ENCODE measurements at places on chromosomes 12 and 14.

GRCh38 chr12:89999699-90000505, 291.3 kb upstream of the ATP2B1 start:
- DNase-seq: no peak

DNA sequence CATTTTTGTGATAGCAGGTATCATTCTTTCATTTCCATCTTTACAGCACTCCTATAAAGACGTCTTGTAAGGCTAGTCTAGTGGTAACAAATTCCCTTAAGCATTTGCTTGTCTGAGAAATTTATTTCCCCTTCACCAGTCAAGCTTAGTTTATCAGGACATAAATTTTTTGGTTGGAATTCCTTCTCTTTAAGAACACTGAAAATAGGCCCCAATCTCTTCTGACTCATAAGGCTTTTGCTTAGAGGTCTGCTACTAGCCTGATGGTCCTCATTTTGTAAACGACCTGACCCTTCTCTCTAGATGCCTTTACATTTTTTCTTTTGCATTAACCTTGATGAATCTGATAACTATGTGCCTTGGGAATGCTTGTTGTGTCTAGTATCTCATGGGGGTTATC, 20.3 kb downstream of the OLR1 start:
- DNase-seq: no peak

DNA sequence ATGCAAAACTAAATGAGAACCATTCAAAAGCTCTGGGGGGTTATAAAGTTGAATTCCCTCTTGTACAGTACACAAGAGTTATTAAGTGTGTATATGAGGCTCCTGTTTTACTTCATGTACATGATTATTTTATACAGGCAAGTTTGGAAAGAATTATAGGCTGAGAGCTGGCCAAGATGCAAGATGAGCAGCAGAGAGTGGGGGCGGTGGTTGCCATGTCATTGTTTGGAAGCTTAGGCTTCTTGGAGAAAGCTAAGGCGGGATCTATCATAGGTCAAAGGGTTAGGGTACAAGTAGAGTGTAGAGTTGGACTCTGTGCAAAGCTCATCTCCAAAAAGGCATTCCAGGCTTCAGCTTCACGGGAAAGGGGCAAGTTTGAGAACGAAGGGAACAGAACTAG, 297.1 kb upstream of the TBX3 start:
- no peak for DNase-seq

DNA sequence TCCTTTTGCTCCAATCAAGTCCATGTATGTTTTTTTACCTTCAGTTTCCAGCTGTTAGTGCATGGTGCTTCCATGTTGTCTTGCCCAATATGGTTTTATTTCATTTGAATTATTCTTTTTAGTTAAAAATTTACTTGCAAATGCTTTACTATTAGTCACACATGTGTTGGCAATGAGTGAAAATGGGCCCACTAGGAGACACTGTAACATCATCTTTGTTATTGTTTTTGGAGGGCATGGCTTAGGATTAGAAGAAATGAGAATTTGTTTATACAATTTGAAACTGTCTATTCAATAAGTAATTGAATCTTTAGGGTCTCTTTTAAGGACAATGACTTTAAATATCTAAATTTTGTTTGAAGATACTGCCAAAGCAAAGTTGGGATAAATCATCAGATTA, 133.7 kb downstream of the BRMS1L start:
- DNase-seq: no peak

GRCh38 chr14:54837508-54838149, 65.0 kb downstream of the GCH1 start:
- DNase-seq: no peak

GRCh38 chr12:128806573-128806972, 17.2 kb downstream of the SLC15A4 start:
- no peak for DNase-seq

- no peak for DNase-seq
Observed at GRCh38 chr12:6326316-6327228, 15.3 kb downstream of the TNFRSF1A start.

DNA sequence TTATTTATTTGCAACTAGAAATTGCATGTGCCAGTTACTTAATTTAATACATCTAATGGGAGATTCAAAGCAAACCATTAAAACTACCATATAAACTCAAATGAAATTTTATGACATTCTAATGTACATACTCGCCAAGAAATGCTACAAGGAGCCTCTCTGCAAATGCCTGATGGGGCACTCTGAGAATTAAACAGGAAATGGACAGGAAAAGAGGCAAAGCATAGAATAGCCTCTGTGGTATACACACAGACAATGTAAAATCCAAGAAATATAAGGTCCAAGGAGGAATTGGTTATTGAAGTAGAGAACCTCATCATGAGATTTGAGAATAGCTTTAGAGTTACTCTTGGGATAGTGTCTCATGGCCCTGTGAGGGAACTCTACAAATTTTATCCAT, 41.2 kb downstream of the RAB21 start:
- DNase-seq: no peak

DNA sequence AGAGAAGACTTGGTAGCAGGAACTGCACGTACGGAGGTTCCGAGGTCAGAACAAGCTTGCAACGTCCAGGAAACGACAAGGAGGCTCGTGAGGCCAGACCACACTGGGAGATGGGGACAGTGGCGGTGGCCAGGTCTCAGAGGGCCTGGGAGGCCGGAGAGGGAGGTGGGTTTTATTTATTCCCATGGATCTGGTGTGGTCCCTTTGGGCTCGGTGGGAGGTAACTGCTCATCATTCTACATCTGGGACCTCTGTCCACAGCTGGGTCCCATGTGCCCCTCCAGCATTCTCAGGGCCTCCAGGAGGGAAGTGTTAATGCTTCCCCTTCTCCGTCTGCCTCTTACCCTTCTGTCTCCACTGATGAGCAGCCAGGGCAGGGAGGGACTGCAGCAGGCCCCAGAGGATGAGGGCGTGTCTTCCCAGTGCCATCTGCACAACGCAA, 35.7 kb upstream of the NCOR2 start:
- DNase-seq: no peak

DNA sequence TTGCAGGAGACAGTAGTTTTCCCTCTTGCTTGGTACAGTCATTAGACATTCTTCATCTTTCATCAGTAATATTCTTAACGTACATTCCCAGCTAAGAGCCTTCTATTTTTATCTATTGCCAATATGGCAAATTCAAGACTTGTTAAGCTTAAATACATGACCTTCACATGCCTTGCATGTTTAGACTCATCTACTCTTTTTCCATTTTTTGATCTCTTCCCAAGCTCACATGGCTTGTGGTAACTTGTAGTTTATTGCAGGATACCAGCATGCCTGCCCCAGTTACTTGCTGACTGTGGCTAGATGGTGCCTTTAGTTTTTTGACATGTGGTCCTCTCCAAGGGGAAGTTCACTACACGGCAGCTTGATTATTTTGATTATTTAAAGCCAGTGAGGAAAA, 729.0 kb downstream of the SLC6A15 start:
- no peak for DNase-seq

GRCh38 chr14:38848243-38848935, 254.6 kb downstream of the SEC23A start:
- no peak for DNase-seq

- DNase-seq: no peak
Observed at GRCh38 chr12:22641353-22642053, 16.5 kb downstream of the ETNK1 start.

- DNase-seq: no peak
Observed at GRCh38 chr12:16612647-16613046, 6.7 kb upstream of the LMO3 start.

DNA sequence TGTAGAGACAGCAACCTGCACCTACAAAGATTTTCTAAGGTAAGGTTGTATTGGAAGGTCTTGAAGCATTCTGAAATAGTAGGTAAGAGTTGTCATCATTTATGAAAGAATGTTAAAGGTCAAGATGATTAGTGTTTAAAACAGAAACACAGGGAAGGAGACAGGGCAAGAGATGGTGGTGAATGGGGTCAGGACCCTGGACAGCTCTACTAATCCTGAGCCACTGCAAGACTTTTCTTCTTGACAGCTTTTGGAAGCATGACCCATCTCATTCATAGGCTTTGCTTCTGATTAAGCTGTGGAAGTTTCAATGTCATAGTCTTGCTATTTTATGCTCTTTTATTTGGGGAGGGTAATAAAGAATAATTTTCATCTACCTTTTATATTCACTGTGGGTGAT, 75.5 kb upstream of the CAND1 start:
- DNase-seq: no peak

DNA sequence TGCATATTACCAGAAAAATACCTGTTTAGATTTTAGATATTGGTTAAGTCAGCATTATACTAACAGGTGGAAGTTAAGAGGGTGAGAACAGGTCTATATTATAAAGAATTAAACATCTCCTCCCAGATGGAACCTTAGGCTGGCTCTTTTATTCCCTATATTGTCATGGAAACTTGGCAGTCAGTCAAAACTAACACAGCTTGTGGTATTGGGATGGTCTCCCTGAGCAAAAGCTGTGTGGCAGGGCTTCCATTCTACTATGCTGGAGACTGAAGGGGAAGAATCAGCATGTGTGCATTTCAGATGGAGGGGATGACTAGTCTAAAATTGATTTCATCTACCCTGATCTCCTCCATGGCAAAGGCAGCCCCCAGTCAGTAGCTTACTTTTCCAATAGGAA, 66.7 kb downstream of the SMOC1 start:
- no peak for DNase-seq

DNA sequence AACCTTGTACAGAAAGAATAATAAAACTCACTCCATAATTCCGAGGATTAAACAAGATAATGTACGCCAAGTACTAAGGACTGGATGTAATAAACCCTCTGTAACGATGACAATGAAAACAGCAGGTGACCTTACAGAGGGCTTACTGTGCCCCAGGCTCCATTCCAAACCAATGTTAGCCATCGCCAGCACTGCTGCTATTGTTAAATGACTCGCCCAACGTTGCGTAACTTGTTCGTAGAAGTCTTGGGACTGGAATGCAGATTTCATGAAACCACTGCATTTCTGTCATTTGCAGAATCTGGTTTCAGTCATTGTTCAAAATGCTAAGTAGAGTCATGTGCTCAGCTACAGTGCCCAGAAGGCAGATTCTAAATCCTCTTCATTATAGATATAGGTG, 728 bp upstream of the STON2 start:
- no peak for DNase-seq

GRCh38 chr12:54266852-54267251, 13.1 kb downstream of the CBX5 start:
- no peak for DNase-seq

DNA sequence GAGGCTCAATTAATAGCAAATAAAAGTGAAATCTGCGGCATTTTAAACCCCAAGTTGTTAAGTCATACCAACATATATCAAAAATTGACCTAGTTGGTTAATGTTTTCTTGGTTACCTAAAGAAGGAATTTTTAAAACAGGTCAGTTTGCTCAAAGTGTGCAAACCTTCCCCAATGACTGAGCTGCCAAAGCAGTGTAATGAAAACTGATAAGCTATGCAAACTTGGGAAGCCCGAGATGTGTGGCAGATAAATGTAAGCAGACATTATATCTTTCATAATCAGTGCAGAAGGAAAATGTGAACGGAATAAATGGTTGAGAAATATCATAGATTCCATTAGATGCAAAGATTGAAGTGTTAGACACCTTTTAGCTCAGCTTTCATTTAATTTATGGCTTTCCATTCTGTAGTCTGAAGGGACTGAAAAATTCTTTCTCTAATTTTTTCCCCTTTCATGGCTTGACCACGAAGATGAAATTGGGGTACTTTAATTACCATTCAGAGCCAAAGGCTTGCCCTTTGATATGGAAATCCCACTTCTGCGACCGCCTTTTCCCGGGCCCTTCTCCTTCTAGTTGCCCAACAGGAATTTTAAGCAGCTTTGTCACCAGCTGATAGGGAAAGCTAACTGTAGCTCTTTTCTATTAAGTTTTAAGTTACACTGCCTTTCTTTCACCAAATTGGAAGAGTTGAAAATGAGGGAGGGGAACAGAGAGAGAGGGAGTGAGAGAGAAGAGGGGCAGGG, 306.6 kb upstream of the SOX5 start:
- DNase-seq: no peak

- DNase-seq: no peak
Observed at GRCh38 chr14:61973981-61974380, 211.8 kb downstream of the SNAPC1 start.

GRCh38 chr12:53004178-53004577, 2.1 kb upstream of the EIF4B start:
- no peak for DNase-seq
